Left lung (tissue), 14 donors: ENCODE measurements at places on chromosomes 1 and 21. TPM values are rescaled to one million over a fixed set of nuclear protein-coding genes. Genes with fewer than 3 reads are reported as not detected.

Gene TP53BP2
- total RNA-seq, result 58.2 TPM

Gene ACKR1
- 16.8 TPM for total RNA-seq

Gene PLA2G4A
- 10.5 TPM for total RNA-seq

Gene UTS2
- total RNA-seq, result not detected

Gene PTCH2
- 1.0 TPM for total RNA-seq

Gene AMY2A
- total RNA-seq, result not detected

Gene FMO1
- 1.9 TPM for total RNA-seq
